ENCODE measurements at places on chromosomes 5 and 9. TPM values are rescaled to one million over a fixed set of nuclear protein-coding genes. Genes with fewer than 3 reads are reported as not detected.
A peak's percentile ranks its signal among the peaks of the same experiment; 100 is the strongest.

GRM6 gene
- 0.96 TPM for total RNA-seq

- no peak for DNase-seq
Observed at GRCh38 chr5:5046680-5047502, 93.2 kb upstream of the ADAMTS16 start.

- DNase-seq, result no peak
Observed at GRCh38 chr5:56774957-56775356, 40.4 kb upstream of the MAP3K1 start.

MVB12B gene
- 6.7 TPM for total RNA-seq

GRCh38 chr5:149028984-149029383, 33.9 kb downstream of the SH3TC2 start:
- no peak for DNase-seq

- DNase-seq, result no peak
Observed at GRCh38 chr5:68258531-68258930, 43.0 kb downstream of the PIK3R1 start.

GRCh38 chr5:133141746-133142145, 89.9 kb downstream of the HSPA4 start:
- peak; percentile 44 for DNase-seq

GRCh38 chr5:102531506-102531905, 32.7 kb upstream of the SLCO6A1 start:
- peak; percentile 6 for DNase-seq

Data from umbilical cord (tissue), 2 donors.